OCI-LY7 (cell line): ENCODE measurements at places on chromosomes 3 and 15. TPM values are rescaled to one million over a fixed set of nuclear protein-coding genes. Genes with fewer than 3 reads are reported as not detected.

GRCh38 chr3:12194209-12194608 is 35.5 kb upstream of the TIMP4 start:
- no peak for DNase-seq

DNA sequence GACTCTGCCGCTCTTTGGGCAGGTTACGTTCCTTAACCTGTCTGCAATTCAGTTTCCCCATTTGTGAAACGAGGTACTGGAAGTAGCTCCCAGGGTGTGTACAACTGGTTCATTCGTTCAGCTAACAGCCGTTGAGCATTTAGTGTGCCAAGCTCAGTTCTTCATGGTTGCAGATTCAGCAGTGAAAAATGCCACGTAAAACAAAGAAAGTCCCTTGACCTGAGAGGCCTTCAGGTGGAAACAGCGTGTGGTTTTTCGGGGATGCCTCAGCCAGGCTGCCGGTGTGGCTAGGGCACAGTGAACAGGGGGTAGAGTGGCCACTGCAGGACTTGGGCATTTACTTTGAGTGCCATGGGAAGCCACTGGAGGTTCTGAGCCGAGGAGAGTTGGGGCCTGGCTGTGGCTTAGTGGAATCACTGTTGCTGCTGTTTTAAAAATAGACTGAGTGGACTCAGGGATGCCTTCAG is 4.7 kb downstream of the SYNM start:
- DNase-seq = no peak

- DNase-seq = no peak
These were observed 86.9 kb downstream of the PEX5L start for GRCh38 chr3:179949869-179950268.

- no peak for DNase-seq
These were observed 36.5 kb upstream of the TIMP4 start for GRCh38 chr3:12195231-12195630.

GRCh38 chr3:169842960-169843359 is 26.8 kb downstream of the LRRC31 start:
- DNase-seq = no peak

- no peak for DNase-seq
These were observed 86.1 kb upstream of the CGNL1 start for GRCh38 chr15:57290187-57290586.

- peak; percentile 61 for DNase-seq
These were observed 5.3 kb upstream of the BCL6 start for GRCh38 chr3:187750513-187751123.

DNA sequence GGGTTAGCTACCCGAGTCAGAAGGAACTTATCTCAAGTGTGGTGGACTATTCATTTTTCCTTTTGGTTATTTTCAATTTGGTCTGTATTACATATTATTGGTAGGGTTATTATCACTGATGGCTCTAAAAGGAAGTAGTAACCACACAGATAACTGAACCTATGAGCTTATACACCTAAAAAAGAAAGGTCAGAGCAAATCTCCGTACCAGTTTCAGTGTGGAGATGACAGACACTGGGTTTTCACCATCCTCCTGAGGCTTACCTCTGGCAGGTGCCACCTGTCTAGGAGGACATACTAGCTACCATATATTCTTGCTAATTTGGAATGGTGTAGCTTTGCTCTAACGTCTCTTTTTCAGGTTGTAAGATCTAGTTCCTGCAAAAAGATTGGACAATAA is 10.2 kb downstream of the GAP43 start:
- DNase-seq = no peak

GRCh38 chr15:51104512-51104911 is 9.8 kb upstream of the TNFAIP8L3 start:
- DNase-seq = no peak

- DNase-seq = no peak
These were observed 958.8 kb downstream of the IGSF11 start for GRCh38 chr3:118075873-118076272.

GRCh38 chr3:129007792-129008191 is 6.7 kb downstream of the EFCC1 start:
- no peak for DNase-seq

- no peak for DNase-seq
These were observed 713.0 kb upstream of the GRM7 start for GRCh38 chr3:6147883-6148282.

DNA sequence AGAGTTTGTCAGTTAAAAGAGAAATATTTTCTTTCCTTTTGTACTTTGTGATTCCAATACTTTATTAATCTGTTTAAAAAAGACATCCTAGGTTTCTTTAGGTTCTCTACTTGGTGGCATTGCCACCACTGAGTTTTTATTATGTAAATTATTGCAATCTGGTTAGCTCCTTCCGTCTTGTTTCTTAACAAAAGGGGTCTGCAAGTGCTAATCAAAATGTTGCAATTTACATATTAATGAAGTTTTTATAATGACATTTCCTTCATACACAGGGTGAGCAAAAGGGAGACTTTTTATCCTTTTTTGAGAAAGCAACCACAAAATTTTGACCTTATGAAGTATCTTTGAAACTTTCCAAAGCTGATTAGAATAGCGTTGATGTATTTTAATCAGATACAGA is 1307.3 kb downstream of the ROBO2 start:
- DNase-seq = no peak

- no peak for DNase-seq
These were observed 96.0 kb downstream of the ST6GAL1 start for GRCh38 chr3:187026317-187026670.

GRCh38 chr3:58322793-58323192 is 9.9 kb upstream of the PXK start:
- no peak for DNase-seq

GRCh38 chr3:137110392-137110996 is 152.7 kb downstream of the IL20RB start:
- DNase-seq = peak; percentile 27

GRCh38 chr15:62392376-62392775 is 227.3 kb upstream of the C2CD4B start:
- DNase-seq = peak; percentile 6

GRCh38 chr3:48460517-48460902 is 14.0 kb downstream of the ATRIP start:
- no peak for DNase-seq

GRCh38 chr15:80474224-80475215 is 70.3 kb downstream of the ARNT2 start:
- no peak for DNase-seq

- no peak for DNase-seq
These were observed 41.0 kb downstream of the GOLGA6A start for GRCh38 chr15:74041311-74041756.

GRCh38 chr3:121800906-121801305 is 34.0 kb downstream of the IQCB1 start:
- no peak for DNase-seq

DNA sequence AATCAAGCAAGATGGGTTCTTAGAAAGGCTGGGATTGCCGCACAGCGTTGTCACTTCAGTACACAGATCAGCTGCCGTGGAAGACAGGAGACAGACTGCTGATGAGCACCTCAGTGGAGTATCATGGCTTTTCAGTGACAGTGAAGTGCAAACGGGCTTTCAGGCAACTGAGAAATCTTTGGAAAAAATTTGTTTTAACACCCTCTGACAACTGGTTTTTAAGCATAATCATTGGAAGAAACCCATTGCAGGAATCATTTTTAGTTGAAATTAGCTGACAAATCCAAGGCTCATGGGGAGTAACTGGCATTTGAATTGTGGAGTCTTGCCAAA is 418.8 kb downstream of the OTOL1 start:
- DNase-seq = no peak

DNA sequence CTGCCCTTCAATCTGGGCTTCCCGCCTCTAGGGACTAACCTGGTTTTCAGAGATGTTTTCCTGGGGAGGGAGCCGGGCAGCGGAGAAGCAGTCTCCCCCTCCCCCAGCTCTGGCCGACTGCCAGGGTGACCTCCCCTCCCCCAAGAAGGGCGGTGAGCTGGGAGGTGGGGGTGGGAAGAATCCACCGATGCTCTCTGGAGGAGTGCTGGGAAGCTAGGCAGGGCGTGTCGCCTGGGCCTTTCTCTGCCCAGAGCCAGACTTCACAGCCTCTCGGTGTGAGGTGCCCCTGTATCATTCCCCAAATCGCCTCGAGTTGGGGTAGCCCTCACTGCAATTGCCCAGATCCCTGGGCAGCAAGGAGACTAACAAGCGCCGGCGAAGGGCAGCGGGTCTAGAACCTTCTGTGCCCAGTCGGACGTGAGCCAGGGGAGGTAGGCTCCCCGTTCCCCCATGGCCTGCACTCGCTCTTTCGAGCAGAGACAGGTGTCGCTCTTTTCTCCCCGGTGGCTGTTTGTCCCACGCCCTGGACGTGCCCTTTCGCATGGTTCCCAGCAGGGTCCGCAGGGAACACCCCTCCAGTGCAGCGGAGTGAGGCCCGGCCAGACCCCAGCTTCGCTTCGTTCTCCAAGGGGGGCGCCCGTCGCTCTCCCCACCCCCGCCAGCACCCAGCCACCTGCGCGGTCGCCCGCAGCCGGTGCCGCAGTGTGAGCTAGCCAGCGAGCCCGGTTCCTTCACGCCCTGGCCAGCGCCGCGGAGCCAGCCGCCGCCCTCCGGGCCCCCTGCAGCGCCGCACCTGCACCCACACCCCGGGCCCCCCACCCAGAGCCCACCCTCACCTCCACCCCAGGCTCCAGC is 1.1 kb downstream of the RAB6B start:
- DNase-seq = no peak

The SNRPN gene
- 26.8 and 31.9 TPM in 2 replicates for total RNA-seq

The LNP1 gene
- total RNA-seq = 10.8 and 12.7 TPM in 2 replicates

The STAC gene
- not detected in 2 replicates for total RNA-seq

The STRIT1 gene
- not detected in 2 replicates for total RNA-seq

The TJP1 gene
- total RNA-seq = 0.06 and 0.32 TPM in 2 replicates

The CMTM8 gene
- 2.7 and 3.0 TPM in 2 replicates for total RNA-seq

The WWTR1 gene
- 0.15 TPM in 1 of 2 replicates, not detected in the other for total RNA-seq

The NDUFB5 gene
- total RNA-seq = 110 and 112 TPM in 2 replicates
